ENCODE measurements at places on chromosomes 2 and 18.

- DNase-seq = no peak
These were observed 132.5 kb downstream of the UBE2E3 start for GRCh38 chr2:181112916-181113315.

DNA sequence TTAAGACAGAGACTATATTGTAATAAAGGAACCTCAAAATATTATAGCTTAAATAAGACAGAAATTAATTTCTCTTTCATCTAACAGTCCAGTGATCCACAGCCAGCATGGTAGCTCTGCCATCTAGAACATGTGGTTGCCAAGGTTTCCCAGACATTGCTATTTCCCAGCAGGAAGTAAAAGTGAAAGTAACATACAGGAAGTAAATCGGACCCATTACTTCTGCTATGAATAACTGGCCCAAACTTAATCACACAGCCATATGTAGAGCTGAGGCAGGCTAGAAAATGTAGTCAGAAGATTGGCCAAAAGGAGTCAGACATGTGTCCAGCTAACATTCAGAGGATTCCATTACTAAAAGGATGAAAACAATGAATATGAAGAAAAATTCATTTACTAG, 71.0 kb downstream of the NOL4 start:
- DNase-seq = no peak

DNA sequence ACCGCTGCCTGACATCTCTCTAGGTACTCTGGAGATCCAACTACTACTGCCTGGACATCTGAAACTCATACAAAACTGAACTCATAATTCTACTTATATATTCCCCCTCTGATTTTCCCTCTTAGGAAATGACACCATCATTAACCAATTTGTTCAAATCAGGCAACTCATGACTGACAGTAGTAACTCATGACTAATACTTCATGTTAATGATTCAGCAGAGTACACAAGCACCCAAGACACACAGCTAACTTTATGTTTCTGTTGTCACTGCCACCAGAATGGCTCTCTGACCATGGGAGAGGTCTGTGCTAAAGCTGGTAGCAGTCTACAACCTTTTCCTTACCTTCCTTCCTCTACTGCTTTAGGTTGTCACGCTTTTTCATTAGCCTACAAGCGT, 91.1 kb downstream of the ITSN2 start:
- DNase-seq = no peak

DNA sequence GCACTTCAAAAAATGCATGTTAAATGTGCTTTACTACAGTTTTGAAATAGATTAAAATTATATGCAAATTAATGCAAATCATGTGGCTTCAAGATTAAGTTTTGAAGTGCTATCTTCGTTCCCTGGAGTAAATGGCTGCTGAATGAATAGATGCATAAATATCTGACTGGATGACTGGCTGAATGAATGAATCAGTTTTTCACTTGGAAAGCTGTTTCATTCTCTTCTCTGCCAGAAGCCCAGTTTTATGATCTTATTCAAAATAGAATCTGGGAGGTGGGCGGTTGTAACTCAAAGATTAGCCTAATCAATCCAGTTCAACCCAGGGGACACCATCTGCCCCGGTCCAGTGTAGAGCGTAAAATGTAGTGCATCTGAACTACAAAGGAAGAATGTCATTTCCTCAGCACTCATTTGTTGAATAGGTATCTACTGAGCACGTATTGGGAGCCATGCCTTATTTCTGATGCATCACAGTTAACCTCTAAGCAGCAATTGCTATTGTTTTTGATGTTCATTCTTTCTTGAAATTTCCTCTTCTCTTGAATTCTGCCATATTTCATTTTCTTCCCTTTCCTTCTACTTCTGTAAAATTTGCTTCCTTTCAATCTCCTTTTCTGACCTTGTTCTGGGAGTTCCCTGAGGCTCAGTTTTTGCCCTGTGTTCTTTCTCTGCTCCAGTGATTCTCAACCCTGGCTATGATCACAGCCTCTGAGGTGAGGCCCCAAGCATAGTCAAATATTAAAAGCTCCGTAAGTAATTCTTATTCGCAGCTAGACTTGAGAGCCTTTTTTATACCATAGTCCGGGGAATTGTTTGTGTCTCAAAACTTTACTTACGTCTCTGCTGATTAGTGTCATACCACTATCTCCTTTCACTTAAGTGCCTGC, 282.7 kb downstream of the PARD3B start:
- no peak for DNase-seq

GRCh38 chr2:50840341-50841124, 191.4 kb downstream of the NRXN1 start:
- no peak for DNase-seq

- peak; percentile 18 for DNase-seq
These were observed 59.6 kb downstream of the LONRF2 start for GRCh38 chr2:100262555-100263320.

DNA sequence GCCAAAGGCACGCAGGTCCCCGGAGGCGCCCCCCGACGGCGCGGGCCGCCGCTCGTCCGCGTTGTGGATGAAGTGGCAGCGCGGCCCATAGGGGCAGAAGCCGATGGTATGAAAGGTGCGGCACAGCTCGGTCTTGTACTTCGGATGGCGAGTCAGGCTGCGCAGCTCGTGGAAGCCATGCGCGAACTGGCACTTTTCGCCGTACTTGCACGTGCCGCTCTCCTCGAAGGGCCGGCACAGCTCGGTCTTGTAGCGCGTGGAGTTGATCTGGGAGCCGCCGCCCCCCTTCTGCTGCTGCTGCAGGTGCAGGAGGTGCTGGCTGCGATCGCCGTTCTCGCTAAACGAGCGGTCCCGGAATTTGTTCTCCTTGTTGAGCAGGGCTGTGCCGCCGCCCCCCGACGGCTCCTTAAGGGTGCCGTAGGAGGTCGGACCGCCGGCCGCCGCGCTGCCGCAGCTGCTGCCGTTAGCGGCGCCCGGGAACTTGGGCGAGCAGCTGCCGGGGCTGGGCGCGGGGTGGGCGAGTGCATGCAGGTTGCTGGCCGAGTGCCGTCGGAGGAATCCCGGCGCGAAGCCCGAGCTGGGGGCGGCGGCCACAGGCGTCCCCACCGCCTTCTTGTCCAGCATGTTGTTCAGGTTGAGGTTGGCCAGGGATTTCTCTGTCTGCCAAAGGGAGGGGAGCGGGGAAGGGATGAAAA, 1.2 kb downstream of the ZFP36L2 start:
- no peak for DNase-seq

GRCh38 chr18:49460976-49461601, 644 bp upstream of the DYM start:
- DNase-seq = no peak

DNA sequence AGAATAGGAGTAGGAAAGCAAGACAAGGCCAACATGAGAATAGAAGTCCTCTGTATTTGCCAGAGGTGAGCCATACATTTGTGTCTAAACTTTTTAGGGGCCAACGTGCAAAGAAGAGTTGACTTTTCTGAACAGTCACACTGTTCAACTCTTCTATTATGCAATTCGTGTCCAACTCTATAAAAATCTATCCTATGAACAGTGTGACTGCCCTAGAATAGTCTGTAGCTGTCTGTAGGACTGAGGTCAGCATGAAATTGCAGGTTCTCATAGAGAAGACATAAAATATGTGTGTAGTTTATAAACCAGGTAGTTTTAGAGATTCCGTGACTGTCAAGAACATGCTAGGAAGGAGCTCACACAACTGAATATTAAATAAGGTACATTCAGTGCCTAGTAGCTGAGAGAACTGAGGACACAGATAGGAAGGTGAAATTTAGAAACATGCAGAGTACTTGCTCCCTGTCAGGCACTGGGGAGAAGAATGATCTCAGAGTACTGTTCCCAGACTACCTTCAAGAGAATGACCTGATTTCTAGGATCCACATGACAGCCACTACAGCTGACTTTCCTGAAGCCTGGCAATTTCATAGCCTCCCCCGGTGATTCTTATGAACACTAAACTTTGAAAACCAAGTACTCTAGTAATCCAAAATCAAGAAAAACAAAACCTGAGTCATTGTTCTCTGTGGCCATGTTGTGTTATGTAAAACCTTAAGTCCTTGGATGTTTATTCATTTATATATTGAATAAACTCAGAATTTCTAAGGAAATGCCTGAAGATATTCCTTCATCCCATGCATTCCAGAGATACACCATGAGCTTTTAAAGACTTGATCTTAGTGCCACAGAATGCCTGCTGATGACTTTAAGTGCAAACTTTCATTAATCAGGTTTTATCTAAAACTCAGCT, 201.5 kb upstream of the BOD1L2 start:
- DNase-seq = no peak

GRCh38 chr2:70541481-70542020, 12.1 kb downstream of the TGFA start:
- peak; percentile 42 for DNase-seq

DNA sequence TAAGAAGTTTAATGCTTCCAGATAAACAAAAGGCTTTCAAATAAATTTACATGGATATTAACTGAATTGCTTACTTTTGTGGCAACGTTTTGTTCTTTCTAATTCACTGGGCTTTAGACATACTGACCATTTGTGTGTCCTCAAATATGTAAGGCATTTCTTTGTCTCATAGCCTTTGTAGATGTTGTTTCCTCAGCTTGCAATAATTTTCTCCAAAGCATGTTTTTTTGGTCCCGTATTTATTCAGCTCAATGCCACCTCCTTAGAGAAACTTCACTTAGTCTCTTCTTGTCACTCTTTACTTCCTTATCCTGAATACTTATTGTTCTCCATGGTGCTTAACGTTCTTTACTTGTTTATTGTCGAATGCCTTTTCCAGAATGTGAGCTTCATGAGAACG, 98.5 kb downstream of the NUP35 start:
- DNase-seq = no peak

GRCh38 chr2:43159797-43160196, 66.6 kb downstream of the ZFP36L2 start:
- DNase-seq = no peak

GRCh38 chr2:89763254-89763580, 1071.7 kb downstream of the RPIA start:
- no peak for DNase-seq

DNA sequence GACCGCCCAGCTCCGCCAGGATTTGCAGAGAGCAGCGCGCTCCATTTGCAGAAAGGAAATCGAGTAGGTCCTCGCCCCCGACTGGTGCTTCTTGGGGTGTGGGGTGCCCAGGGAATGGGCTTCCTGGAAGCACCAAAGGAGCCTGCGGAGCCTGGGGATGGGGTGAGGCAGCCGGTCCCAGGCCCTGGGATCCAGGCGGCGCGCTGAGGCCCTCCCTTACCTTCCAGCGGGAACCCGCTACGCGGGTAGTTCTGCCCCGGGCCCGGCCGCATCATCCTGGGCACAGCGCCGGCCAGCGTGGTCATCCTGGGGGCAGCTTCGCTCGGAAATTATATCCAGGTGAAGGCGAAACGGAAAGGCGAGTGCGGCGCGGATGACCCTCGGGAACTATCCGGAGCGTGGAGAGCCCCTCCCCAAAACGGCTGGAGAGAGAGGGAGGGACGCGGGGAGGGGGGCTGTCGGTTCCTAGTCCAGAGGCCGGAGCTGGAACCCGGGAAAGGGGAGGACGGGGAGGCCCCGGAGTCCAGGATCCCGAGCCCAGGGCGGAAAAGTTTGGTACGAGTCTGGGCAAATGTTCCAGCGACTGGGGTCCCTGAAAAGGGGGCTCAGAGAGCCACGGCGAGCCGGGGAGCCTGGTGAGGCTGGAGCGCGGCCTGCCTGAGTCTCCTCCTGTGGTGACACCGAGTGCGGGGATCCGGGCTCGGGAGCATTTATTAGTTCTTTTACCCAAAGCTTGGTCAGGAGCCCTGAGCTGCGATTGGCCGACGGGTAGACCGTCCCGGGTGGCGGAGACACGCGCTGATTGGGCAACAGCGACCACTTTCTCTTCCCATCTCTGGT, at the start of gene PAX3:
PAX3 (minus strand) TSS at position 688 of the 840 bp plus-strand sequence; CDS start at position 305, 383 bp downstream.
- no peak for DNase-seq

DNA sequence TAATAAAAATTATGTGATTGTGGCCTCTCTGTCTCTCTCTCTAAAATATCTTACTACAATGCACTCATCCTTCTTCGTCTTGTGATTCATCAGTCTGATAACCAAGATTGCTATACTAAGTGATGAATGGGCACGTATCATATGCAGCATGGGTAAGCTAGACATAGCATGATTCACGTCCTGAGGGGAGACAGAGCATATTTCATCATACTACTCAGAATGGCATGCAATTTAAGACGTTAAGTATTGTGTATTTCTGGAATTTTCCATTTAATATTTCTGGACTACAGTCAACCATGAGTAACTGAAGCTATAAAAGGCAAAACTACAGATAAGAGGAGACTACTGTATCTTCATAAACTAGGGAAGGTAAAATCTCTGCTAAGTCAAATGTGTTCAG, 97.0 kb upstream of the CD226 start:
- no peak for DNase-seq

DNA sequence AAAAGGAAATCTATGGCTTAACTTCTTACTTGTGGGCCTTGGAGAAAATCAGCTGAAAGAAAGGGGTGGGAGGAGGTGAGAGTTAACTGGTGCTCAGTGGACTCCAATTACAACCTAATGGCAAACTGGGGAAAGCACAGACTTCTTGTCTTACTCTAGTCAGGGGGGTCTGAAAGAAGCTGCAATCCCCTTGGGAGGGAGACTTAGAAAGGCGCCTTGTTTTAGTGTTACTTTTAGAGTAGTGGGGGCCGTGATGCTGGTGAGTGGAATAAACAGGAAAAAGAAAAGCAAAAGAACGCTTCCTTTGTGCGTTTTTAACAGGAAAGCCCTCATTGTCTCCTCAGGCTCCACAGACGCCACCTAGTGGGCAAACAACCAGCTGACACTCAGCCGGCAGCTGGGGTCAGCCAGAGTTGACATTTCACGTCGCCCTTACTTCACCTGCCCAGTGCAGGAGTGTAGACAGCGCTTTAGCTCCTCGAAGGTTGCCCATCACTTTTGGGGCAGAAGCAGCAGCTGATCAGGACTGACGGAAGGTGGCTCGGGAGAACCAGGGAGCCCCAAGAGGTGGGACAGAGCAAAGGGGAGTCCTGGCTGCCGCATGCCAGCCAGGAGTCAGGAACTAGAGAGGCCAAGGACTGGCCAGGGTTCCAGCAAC, 55.9 kb upstream of the GORASP2 start:
- no peak for DNase-seq

GRCh38 chr2:96146153-96146880, 1.1 kb upstream of the DUSP2 start:
- no peak for DNase-seq

- no peak for DNase-seq
These were observed 539.0 kb upstream of the PIK3C3 start for GRCh38 chr18:41416044-41416443.

DNA sequence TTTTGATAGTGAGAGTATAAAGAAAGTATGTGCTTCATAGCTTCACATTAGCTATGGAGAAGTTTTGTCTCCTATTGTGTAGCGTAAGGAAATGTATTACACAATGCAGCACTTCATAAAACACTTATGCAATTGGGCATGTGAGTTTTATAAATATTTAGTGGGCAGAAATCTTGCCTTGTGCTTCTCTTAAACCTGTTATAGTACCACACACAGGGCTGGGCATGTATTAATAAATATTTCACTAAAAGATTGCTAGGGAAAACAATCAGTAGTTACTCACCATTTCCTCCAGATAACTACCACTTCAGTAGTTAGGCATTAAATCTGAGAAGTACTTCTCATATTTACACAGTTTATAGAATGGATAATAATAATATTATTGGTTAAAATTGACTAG, 1080.8 kb upstream of the PIK3C3 start:
- no peak for DNase-seq

Data from amygdala (tissue), 56 donors.